ENCODE measurements at places on chromosomes 7 and 10.

DNA sequence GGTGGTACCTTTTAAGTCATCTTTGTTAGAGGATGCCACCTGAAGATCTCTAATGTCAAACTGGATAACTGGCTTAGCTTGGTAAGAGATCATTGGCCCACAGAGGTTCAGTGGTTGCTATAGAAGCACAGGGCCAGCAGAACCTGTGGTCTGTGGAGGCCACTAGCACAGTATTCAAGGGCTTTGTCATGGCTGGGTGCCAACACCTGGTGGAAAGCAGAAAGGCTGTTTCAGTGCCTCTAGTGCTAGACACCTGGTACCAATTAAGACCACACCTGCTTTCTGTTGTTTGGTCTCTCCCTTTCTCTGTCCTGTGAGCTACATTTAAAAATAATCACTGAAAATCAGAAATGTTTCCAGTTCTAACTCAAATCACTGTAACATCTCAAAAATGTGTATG, 10.0 kb upstream of the PCGF5 start:
- no peak for DNase-seq

DNA sequence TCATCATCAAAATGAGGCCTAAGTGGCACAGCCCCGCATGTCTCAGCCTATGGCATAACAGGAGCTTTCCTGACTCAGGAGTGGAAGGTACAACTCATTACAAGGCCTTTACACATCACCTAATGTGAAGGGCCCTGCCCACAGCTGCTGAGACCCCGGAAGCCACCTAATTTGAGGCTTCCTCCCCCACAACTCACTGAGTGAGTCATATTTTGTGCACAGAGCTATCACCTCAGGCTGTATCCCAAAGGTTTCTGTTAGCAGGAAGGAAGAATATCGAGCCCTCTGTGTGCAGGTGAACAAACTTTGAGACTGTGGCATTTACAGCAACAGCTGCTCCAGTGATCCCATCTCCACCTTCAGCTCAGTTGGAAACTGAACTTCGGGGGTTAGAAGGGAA, 20.6 kb downstream of the HTR5A start:
- DNase-seq = no peak

DNA sequence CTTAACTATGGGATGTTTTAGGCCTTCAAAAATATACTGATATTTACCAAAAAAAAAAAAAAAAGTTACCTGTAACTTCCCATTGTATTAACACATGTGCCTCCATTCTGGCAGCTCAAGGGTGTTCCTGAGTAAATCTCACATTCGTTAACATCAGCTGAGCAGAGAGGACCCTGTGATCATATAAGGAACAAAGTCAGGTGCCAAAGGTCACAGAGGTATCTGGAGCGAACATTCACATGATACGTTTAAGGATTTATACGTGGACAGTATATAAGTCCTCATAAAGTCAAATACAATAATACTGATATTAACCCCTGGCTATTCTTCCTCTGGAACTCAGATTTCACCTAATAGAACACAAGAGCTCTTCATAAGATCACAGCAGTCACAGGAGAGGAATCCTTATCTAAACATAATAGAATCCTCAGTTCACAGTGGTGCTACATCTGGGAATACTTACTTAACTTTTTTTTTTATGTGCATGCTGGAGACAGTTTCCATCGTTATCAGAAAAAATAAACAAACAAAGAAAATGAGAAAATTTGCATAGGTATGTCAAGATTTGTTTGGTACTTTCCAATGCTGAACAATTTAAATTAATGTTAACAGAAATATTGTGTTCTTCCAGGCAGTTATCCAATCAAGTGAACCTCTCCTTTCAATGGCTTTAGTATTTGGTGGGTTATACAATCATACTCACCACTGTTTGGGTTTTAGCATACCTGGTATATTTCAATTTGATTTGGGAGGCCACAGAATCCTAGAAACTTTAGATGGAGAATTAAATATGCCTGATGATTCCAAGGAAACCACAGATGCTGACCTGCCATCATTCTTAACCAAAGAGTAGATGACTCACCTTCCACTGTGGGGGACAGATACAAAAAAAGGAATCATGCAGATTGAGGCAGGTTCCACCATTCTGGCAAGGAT, 6.6 kb downstream of the CUBN start:
- DNase-seq = no peak

GRCh38 chr10:51685768-51686167, 13.6 kb downstream of the CSTF2T start:
- no peak for DNase-seq

DNA sequence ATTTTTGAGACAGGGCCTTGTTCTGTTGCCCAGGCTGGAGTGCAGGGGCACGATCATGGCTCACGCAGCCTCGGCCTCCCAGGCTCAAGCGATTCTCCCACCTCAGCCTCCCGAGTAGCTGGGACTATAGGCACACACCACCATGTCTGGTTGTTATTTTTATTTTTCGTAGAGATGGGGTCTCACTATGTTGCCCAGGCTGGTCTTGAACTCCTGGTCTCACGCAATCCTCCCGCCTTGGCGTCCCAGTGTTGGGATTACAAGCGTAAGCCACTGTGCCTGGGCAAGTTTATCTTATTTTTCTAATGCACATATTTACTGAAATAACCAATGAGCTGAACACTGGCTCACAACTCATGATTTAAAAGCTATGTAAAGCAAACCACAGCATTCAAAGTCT, 61.9 kb downstream of the FAM171A1 start:
- no peak for DNase-seq

DNA sequence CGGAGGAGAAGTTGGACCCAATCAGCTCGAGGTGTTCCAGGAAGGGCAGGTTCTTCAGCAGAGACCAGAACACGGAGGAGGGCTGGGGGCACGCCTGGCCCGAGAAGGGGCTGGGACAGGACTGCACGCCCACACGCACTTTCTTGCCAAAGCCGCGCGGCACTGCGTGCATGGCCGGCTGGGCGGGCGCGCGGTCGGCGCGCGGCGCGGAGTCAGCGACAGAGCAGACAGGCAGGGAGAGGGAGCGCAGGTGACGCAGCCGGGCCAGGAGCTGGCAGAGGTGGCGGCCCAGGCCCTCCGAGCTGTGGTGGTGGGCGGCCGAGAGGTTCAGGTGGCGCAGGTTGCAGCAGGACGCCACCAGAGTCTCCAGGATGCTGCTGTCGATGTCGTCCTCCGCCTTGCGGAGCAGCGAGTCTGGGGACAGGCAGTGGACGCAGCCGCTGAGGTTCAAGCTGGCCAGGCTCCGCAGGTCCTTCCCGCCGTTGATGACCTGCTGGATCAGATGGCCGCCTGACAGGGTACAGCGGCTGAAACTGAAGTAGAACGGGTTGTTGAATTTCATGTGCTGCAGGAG, 77.2 kb upstream of the TNRC18 start:
- DNase-seq = no peak

- no peak for DNase-seq
Measured at GRCh38 chr7:125681508-125681907, 751.9 kb upstream of the POT1 start.

- DNase-seq = no peak
Measured at GRCh38 chr7:36441344-36442022, 51.8 kb downstream of the ANLN start.

DNA sequence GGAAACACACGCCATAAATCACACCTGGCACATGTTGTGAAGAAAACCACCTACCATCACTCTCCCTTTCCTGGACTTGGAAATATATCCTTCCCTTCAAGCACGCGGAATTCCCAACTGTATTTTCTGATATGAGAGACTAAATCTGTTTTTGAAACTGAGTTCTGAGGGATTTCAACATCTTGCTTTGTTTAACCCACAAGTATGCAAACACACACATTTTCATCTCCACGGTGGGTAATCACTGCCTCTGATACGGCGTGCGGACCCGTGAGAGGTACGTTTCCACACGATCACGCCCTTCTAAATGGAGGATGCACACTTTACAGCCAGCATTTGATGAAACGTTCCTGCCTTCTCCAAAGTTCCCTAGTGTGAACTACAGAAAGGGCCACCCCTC, 83.4 kb downstream of the ZRANB1 start:
- no peak for DNase-seq

DNA sequence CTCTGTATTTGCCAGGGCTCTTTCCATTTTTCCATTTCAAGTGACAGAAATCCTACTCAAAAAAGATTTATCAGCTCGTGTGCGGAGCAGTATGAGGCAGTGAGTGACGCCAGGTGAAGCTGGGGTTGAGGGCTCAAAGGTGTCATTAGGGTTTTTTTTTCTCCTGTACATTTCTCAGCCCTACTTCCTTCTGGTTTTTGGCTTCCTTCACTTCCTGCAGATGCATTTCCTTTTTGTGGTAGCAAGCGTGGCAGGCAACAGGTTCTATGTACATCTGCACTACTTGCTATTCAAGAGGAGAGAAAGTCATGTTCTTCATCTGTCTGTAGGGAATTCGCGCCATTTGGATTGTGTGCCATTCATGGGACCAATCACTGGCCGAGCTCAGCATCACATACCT, 52.8 kb upstream of the AOAH start:
- no peak for DNase-seq

DNA sequence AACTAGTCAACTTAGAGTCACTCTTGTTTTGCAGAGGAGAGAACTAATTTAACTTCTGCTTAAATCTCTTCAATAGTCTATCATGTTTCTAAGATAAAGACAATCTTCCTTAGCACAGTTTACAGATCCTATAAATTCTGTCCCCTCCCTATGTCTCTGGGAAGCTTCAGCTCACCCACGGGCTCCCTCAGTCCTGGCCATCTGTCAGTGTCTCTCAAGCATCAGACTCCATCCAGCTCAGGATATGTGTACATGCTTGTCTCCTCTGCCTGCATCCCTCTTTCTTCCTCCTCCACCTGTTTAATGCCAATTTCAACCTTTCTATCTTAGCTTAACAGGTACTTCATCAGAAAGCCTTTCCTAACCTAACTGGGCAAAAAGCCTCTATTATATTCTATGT, 177.1 kb upstream of the PTER start:
- DNase-seq = no peak

DNA sequence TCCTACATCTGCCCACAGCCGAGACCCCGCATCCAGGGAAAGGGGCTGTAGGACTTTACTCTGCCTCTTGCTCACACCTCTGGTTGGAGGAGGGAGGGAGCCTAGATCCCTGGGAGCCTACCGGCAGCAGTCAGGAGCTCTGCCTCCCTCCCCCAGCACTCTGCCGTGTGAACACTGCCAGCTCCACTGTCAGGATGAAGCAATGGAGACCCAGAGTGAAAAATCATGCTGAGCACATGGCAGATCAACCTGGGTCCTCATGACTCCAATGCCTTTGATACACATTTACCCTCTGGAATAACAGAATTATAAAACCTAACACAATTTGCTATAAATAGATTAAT, 477.7 kb downstream of the TNS3 start:
- no peak for DNase-seq

- DNase-seq = no peak
Measured at GRCh38 chr10:65805993-65806392, 1119.8 kb upstream of the LRRTM3 start.

DNA sequence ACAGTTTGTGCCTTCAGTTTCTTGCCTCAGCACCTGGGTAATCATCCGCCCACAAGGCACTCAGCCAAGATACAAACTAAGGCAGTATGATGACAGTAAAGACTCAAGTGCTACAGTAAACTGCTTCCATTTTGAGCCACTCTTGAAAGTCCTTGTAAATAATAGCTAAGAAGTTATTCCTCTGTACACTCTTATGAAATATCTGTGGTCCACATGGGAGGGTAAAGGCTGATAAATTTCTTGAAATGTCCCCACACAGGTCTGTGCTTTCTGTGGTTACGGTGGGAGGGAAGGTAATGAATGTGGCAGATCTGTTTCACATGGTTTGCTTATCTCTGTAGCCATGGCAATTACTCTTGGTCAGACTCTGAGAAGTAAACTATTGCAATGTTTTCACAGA, 551.0 kb upstream of the ZWINT start:
- DNase-seq = no peak

Measured in stimulated activated CD4-positive, alpha-beta T cell treated with anti-CD3 and anti-CD28 coated beads, Interleukin-15, amount 100 ng/mL, for 1 hour (primary cell).